Muscle of leg (tissue), 16 donors: ENCODE measurements at places on chromosomes 7 and 10. TPM values are rescaled to one million over a fixed set of nuclear protein-coding genes. Genes with fewer than 3 reads are reported as not detected.

Gene EPO
- total RNA-seq: not detected

Gene ACTL6B
- total RNA-seq: not detected

Gene PDE1C
- 4.5 TPM for total RNA-seq

Gene SLC39A12
- total RNA-seq: 0.04 TPM

Gene SFRP4
- total RNA-seq: 55.4 TPM

Gene NUTM2B
- total RNA-seq: 0.75 TPM

Gene RTKN2
- 2.4 TPM for total RNA-seq

DNA sequence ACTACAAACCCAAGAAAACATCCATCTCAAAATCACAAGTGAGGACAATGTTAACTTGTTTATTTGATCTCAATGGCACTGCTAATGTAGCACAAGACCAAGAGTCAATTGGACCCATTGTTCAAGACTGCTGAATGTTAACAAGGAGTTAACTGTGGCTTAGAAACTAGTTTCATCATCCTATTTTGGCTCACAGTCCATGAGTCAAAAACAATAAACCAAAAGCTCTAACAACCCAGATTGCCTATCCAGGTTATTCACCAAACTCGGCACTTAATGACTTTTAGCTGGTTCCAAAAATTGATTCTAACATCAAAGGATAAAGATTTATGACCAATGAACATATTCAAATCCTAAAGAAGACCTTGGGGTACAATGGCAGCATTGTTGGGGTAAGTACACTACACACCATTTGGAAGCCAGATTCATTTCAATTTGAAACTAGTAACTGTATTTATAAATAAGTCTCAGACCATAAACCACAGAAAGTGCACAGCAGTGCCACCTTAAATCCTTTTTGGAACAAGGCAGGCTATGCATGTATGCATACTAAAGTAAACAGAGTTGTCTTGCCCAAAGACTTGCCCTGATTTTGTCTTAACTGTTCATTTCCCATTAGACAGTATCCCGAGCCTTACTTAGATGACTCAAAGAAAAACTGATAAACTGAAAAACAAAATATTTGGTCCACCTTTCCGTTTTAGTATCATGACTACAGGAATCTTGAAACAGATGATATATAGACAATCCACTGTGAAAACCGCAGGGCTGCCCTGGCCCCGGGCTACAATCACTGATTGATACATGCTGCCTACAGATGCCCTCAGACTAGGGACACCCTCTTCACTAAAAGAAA is 84.5 kb downstream of the SRPK2 start:
- no peak for DNase-seq
- H3K27me3 ChIP-seq: no peaks in the 10 kb centered on the region
- no peak overlapping the region for H3K27ac ChIP-seq
- no peak overlapping the region for H3K4me3 ChIP-seq

DNA sequence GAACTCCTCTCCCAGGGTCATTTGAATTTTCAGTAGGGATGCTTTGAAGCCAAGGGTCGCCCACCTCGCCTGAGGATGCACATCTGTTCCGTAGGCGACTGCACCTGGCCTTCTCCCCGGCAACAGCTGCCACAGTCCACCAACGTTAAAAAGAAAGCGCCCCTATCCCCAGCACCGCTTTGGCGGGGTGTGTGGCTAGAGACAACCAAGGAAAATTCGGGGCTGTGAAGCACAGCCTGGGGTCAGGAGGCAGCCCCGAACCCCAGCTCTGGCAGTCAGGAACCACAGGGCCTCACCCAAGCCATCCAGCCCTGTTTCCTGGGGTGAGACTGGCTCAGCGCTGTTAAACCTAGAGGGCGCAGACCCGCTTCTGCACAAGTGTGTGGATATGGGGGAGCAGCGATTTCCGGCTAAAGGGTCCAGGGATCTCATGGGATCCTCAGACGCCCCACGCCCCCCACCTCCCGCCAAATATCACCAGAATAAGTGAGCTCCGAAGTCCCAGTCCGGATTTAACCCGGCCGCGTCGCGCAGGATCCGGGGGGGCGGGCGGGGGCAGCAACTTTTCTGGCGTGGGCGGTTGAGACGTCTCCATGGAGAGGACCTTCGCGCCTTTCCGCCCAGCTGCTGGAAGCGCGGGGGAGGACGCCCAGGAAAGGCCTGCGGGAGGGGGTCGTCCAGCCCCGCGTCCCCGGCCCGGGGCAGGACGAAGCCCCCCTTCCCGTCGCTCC is 822 bp downstream of the ZC3HAV1L start:
- H3K36me3 ChIP-seq: peaks cover 20% of the 10 kb centered on the region
- H3K27ac ChIP-seq: peak overlapping the region; percentile 65
- peak overlapping the region; percentile 69 for H3K4me3 ChIP-seq
- peaks cover 15% of the 10 kb centered on the region for H3K4me1 ChIP-seq
- no peak for DNase-seq

DNA sequence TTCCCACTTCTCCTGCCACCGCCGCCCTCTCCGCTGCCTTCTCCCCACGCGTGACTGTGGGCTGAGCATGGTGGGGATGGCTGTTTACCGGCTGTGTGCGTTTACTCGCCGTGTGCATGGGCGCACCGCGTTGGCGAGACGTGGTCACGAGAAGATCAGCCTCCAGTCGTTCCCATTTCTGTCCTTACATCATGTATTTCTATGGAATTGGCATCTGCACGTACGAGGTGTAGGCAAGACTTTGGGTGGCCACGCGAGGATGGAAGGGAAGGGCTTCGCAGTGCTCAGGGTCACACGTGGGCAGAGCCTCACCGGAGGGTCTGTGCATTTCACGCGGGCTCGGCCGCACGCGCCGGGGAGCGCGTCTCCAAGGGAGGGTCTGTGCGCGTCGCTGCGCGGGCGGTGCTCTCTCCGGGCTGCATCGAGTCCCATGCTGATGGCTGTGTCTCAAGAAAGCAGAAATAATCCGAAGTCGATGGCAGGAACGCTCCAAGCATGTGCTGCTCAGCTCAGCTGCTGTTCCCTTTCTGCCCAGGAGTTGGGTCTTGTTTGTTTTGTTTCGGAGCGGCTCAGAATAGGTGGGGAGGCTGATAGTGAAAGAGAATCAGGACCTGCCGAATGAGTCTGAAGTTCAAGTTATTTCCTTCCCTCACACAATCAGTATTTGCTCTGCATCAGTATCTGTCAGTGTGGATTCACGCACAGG is 973 bp downstream of the CAMK1D start:
- peak; percentile 72 for DNase-seq
- H3K4me1 ChIP-seq: peaks cover 18% of the 10 kb centered on the region
- H3K27ac ChIP-seq: no peak overlapping the region
- H3K36me3 ChIP-seq: no peaks in the 10 kb centered on the region

- no peak overlapping the region for H3K4me3 ChIP-seq
- no peak overlapping the region for H3K27ac ChIP-seq
- no peaks in the 10 kb centered on the region for H3K36me3 ChIP-seq
- H3K27me3 ChIP-seq: no peaks in the 10 kb centered on the region
Observed at GRCh38 chr10:84007482-84007881, 131.8 kb upstream of the GHITM start.

GRCh38 chr7:134995239-134996096 is 9.2 kb downstream of the AGBL3 start:
- no peak for DNase-seq
- no peak overlapping the region for H3K27ac ChIP-seq
- no peaks in the 10 kb centered on the region for H3K27me3 ChIP-seq
- no peaks in the 10 kb centered on the region for H3K4me1 ChIP-seq
- peaks cover 19% of the 10 kb centered on the region for H3K36me3 ChIP-seq

GRCh38 chr7:116583653-116584052 is 58.8 kb downstream of the CAV1 start:
- no peaks in the 10 kb centered on the region for H3K27me3 ChIP-seq
- H3K4me1 ChIP-seq: peaks cover 7% of the 10 kb centered on the region
- H3K27ac ChIP-seq: peak overlapping the region; percentile 17
- peak; percentile 49 for DNase-seq

GRCh38 chr10:76112826-76113150 is 681.4 kb downstream of the LRMDA start:
- no peak overlapping the region for H3K27ac ChIP-seq
- H3K27me3 ChIP-seq: peaks cover 12% of the 10 kb centered on the region
- DNase-seq: no peak
- no peak overlapping the region for H3K4me3 ChIP-seq
- H3K4me1 ChIP-seq: peaks cover 13% of the 10 kb centered on the region

DNA sequence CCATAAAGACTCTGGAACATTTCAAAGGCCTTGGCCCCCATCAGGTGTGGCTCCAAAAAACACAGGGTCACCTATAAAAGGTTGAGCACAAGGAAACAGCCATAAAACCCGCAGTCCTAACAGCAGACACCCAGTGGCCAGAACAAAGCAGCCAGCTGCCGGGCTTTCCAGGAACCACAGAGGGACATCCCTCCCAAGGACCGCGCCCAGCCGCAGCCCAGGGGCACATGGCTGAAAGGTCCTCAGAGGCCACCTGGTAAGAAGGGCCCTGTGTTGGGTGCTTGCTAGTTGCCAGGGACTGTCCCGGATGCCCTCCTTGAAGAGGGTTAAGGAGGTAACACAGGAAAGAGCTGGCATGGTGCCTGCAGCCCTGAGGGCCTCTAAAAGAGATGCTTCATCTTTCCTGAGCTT is 32.7 kb downstream of the KCNMA1 start:
- no peak overlapping the region for H3K27ac ChIP-seq
- no peak overlapping the region for H3K4me3 ChIP-seq
- H3K27me3 ChIP-seq: no peaks in the 10 kb centered on the region

DNA sequence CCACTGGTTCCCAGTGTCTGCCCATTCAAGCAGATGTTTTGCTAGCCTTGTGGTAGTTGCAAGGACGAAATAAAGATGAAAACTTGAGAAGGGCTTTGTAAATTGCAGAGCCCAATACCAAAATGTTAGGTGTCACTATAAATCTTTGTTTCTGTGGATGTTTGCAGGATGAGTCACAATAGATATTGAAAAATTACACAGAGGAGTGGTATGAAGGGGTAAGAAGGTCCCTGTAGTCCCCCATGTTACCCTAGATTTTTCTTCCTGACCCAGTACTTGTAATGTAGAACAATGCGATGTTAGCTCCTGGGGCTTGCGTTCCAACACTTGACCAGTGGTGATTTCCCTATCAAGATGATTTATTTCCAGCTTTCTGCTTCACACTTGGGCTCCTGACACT is 102.6 kb upstream of the LYZL1 start:
- no peaks in the 10 kb centered on the region for H3K36me3 ChIP-seq
- no peak overlapping the region for H3K4me3 ChIP-seq
- DNase-seq: no peak
- no peak overlapping the region for H3K27ac ChIP-seq

DNA sequence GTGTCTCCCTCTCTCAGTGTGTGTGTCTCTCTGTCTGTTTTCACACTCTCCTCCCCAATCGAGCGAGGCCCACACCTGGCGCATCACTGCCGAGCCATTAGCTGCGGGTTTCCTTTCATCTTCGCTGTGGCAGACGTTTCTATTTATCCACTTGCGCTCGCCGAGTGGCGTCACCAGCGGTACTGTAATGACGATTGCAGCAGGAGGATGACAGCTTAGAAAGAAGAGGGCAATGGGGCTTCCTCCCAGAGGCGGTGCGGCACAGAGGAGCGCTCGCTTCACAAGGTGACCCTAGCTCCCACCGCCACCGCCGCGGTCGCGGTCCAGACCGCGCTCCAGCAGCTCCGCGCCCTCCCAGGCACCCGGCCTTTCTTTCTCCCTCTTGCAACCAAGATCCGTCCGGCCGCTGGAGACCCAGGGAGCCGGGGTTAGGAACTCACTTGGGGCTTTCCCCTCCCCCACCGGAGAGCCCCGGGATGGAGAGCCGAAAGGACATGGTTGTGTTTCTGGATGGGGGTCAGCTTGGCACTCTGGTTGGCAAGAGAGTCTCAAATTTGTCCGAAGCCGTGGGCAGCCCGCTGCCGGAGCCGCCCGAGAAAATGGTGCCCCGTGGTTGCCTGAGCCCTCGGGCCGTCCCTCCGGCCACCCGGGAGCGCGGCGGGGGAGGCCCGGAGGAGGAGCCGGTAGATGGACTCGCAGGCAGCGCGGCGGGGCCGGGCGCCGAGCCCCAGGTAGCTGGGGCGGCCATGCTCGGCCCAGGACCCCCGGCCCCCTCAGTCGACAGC is at the start of gene EVX1:
Gene EVX1 (plus strand): TSS at position 248 of the 785 bp plus-strand sequence. CDS start 229 bp downstream, at position 477.
- no peak for DNase-seq
- no peaks in the 10 kb centered on the region for H3K36me3 ChIP-seq
- no peak within 1 kb of the TSS for H3K27ac ChIP-seq

DNA sequence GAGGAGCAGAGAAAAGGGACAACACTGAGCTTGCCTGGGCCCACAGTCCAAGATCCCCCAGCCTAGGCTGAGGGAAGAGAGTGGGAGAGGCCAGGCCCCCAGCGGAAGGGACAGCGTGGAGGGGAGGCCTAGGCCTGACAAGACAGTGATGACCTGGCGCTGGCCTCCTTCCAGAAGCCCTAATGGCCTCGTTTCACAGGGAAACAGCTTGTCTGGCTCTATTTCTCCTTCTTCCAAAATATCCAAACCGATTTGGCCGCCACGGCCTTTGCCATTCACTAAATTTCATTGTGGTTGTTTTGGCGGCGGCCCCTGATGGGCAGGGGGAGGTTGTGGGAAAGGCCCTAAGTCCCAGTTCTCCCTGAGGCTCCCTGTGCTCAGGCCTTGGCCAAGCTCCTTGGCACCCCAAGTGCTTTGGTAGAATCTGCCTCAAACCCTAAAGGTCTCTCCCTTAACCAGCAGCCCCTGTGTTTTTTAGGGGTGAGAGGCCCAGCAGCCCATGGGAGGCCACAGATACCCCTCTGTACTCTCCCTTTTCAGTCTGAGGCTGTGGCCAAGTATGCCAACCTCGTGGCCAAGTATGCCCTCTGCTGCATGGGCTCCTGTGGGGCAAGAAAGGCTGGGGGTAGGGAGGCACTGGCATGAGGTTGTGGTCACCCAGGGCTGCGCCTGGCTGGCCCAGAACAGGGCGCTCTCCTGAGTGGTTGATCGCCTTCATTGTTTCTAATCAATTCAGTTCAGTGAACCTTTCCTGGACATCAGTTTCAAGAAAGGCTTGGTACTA is 37.3 kb downstream of the PAX2 start:
- no peak for DNase-seq
- H3K36me3 ChIP-seq: no peaks in the 10 kb centered on the region
- H3K27ac ChIP-seq: no peak overlapping the region
- H3K4me1 ChIP-seq: no peaks in the 10 kb centered on the region
- H3K4me3 ChIP-seq: no peak overlapping the region
